ENCODE measurements at places on chromosomes 5 and 9.

- DNase-seq: peak; percentile 27
These were observed 80.3 kb downstream of the VCAN start for GRCh38 chr5:83551821-83552220.

- no peak for DNase-seq
These were observed 45.7 kb upstream of the PIK3R1 start for GRCh38 chr5:68169903-68170302.

DNA sequence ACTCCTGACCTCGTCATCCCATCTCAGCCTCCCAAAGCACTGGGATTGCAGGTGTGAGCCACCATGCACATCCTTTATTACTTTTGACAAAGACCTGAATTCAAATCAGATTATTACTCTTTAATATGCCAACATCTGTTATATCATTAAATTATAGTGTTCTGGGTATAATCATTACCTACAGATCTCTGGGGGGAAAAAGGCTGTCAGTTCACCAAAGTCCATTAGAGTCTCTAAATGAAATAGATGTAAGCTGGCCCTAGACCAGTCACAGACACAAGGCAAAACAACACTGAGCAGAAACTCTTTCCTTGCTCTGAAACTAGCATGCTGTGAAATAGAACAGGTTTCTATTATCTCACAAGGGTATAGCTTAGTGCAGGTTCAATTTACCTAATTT, 21.6 kb upstream of the TRIO start:
- no peak for DNase-seq

DNA sequence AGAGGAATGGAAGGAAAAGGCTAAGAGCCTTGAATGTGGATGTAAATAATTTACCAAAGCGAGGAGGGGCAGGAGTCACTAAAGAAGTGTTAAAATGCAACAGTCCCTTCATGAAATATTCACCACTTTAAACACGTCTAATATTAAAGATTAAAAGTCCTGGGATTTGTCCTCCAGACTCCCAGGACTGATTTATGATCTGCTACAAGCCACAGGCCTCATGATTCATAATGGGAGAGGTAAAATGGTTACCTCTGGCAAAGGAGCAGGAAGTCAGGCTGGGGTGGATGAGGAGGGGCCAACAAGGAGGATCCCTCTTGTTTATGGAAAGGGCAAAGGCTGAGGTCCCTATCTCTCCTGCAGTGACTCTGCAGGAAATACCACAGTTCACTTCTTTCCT, 292.4 kb downstream of the TRIM32 start:
- DNase-seq: peak; percentile 8

DNA sequence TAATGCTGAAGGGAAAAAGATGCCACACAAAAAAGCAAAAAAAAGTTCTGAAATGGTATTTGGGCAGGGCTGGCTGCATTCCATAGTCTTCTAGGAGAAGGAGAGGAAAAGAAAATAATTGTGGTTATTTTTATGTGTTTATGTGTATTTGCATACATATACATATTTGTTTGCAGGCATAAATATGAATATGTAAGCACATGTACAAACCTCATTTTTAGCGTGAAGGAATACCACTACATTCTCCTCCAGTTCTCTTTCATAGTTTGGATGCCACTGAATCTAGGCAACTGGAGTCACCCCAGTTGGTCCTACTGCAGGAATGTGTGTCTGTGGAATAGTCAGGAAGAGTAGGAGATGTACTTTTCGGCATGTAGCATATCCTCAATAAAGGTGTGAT, 181.1 kb downstream of the YTHDC2 start:
- no peak for DNase-seq

DNA sequence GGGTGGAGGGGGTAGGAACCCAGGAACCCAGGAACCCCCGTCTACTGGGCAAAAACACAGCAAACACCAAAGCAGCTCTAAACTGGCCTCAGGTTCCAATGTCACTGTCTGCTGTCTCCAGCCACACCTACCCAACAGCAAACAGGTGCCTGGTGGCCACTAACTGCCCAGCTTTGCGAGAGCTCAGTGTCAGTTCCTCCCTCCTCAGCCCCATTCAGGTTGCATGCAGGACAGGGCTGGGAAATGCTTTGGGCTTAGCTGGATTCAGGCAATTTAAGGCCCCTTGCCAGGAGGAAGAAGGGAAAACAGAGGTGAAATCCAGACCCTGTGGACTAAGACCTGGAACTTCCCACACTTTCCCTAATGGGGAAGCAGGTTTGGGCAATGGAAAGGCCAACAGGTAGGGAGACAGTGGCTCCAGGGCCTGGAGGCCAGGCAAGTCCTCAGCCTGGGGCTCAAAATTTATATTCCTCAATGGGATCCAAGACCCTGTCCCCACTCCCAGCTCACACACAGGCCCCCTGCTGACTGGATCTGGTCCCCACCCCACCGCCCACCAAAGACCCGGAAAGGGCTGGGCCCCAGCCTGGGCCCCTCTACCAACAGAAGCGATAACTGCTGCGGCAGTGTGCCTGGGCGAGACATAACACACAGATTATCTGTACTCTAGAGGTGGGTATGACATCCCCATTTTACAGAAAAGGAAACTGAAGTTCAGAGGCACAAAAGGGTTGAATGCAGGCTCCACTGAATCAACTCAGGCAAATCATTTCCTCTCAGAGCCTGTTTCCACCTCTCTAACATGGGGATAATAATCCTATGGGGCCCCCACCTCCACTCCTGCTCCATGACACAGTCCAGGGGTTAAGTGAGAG, 3.5 kb downstream of the EEIG1 start:
- DNase-seq: no peak

DNA sequence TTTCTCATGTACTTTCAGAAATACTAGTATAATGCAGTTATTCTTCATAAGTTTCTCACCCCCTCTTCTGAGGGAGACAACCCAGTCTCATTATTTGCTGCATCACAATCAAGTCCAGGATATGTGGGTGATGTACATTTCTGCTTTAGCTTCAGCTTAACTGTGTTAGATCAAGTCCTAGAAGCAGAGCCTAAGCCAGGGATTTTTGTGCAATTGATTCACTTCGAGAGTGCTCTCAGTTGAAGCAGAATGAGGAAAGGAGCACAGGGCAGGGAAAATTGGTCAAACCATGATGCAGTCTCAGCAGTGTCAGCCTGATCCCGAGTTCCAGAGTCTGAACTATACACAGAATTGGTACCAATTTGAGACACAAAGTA, 15.1 kb downstream of the HNRNPK start:
- DNase-seq: no peak

DNA sequence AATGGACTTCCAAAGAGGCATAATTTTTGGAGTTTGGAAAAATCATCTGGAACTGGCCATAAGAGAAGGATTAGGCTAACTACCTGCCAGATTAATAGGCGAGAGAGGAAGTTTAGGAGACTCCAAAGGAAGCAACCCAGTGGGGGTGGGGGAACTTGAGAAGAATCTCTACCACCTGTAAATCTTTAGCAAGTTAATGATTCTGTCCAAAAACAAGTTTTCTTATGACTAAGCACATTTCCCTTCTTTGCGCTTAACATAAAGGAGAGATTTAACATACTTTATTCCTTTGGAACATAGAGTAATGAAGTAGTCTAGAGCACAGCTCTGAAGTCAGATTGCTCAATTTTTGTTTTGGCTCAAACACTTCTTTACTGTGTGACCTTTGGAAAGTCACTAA, 58.2 kb upstream of the PAPPA start:
- DNase-seq: no peak

- DNase-seq: no peak
These were observed 7.8 kb upstream of the LHX2 start for GRCh38 chr9:124003636-124004349.

DNA sequence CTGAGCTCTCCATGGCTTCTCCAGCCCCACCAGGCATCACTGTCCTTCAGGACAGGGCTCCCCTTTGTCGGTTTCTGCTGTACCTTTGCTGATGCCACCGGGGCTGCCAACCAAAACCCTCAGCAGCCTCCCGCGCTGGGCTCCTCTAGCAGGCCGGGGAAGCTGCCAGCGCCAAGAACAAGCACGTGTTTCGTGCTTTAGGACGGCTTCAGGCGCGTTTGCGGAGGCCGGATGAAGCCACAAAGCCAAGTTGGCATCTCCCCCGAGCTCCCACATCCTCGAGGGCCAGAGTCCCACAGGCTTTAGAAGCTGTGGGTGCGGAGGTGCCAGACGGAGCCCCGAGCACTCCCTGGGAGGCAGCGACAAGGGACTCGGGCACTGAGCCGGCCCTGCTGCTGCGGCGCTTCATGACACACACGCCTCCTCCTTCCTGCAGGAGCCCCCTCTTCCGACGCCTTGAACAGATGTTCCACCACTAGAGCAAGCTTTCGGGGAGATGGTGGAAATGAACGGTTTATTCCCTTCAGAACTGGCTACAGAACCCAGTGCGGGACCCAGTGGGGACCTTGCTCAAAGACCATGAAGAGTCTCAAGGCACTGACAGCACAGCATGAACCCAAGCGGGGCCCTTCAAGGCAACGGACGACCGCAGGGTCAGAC, 36.7 kb downstream of the SARDH start:
- DNase-seq: no peak

- no peak for DNase-seq
These were observed 53.3 kb downstream of the PLCXD3 start for GRCh38 chr5:41457094-41457493.

- DNase-seq: no peak
These were observed 56.8 kb upstream of the TBCA start for GRCh38 chr5:77832938-77833337.

GRCh38 chr5:54785729-54786591, 199.4 kb downstream of the ESM1 start:
- no peak for DNase-seq

GRCh38 chr9:111035543-111036428, 2.5 kb downstream of the LPAR1 start:
- DNase-seq: no peak

DNA sequence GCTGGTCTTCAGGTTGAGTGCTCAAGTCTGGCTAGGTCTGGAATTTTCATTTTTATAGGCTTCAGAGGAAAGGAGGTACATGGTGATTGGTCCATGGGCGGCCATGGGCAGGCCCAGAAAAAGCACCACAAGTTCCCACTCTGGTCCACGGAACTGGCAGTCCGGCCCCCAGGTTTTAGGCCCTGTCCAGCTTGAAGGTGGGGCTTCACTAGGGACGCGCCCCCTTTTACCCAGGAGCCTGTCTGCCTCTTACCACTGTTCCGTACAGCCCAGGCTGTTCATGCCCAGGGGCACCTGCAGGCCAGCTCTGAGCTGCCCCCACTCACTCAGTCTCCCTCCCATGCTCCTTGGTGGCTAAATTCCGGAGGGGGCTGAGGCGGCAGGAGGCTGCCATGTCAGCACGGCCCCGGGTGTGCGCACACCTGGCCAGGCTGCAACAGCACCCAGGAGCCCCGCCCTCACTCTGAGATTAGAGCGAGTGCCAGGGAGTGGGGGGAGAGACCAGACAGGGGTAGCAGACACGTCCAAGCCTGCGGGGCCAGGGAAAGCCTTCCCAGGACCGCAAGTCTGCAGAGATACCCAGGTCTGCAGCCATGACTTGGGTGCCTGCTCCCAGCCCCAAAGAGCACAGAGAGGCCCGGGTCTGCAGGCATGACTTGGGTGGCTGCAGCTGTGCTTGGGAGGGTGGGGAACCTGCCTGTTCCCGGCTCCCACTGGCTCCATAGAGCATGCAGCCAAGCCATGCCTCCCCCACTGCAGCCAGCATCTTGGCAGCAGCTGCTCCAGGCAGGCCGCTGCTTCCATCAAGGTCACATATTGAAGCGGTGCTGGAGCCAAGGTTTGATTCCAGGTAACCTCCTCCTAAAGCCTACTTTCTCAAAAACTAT, 390.2 kb upstream of the SGCD start:
- no peak for DNase-seq

GRCh38 chr9:136972335-136972734, 5.0 kb upstream of the PTGDS start:
- DNase-seq: no peak

DNA sequence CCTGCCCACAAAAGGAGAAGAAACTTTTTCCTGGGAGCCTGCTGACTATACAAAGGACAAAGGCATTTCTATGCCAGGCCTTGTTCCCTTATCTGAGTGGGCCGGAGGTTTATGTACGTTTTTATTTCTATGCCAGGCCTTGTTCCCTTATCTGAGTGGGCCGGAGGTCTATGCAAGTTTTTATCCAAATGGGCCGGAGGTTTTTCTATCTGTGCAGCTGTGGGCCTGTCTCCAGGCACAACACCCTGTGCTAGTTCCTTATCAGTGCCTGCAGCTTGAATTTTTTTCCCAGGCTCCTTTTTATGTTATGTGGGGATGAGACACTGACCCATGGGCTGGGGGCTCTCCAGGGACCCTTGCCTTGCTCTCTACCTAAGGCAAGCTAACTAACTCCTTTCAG, 5.5 kb downstream of the SLC25A2 start:
- no peak for DNase-seq

DNA sequence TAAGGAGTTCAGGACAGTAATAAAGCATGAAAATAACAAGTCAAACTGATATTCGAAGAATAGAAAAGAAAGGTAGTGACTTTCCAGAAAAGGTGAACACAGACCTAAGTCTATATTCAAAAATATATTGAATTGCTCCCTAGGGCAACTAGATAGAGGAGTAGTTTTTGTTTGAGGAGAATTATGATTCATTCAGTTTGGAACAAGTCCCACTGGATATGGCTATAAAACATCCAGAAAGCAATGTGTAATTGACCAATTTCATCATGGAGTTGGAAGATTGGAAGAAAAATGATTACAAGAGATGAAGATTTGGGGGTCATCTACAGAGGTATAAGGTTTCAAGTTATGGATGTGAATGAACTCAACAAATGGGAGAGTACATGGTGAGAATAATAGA, 117.5 kb upstream of the ZNF462 start:
- DNase-seq: no peak

- DNase-seq: no peak
These were observed 100.8 kb downstream of the TMC1 start for GRCh38 chr9:72622186-72622585.

- no peak for DNase-seq
These were observed 118.4 kb downstream of the NXNL2 start for GRCh38 chr9:88653406-88653805.

- no peak for DNase-seq
These were observed 1258.6 kb downstream of the CDH12 start for GRCh38 chr5:21594566-21594965.

GRCh38 chr5:37111426-37112382, 137.5 kb downstream of the CPLANE1 start:
- DNase-seq: no peak

- no peak for DNase-seq
These were observed 66.9 kb downstream of the USP20 start for GRCh38 chr9:129901993-129902739.

DNA sequence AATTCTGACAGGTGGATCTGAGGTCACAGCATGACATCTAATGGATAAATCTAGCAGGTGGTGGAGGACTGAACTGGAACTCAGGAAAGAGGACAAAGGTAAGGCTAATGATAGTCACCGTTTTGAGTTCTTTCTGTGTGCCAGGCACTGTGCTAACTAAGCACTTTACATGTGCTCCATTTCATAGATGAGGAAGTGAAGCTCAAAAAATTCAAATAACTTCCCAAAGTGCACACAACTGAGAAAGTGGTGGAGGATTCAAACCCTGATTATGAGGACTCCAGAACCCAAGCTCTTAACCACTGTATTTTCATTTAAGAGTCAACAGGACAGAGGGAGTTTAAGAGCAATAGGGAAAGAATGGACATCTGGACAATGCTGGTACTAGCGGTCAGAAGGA, 7.1 kb upstream of the DELE1 start:
- no peak for DNase-seq

Data from right renal cortex interstitium (tissue), 3 donors.